ENCODE measurements at places on chromosomes 5 and 9.

DNA sequence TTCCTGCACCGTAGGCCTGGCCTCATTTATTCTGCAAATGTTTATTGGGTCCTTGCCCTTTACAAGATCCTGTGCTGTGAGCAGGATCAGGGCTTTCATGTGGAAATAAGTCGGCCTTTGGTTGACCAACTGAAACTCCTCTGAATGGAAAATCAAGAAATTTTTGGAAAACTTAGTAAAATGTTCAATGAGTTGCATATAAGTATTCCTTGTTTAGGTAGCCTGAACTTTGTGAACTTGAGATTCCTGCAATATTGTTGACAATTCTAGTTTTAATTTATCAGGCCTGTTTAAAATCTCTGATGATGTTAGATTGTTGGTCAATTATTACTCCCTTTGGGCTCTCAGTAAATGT lies 1.1 kb downstream of the MAML1 start:
- DNase-seq = no peak

GRCh38 chr9:38715684-38716083 lies 4.2 kb downstream of the FAM240B start:
- no peak for DNase-seq

DNA sequence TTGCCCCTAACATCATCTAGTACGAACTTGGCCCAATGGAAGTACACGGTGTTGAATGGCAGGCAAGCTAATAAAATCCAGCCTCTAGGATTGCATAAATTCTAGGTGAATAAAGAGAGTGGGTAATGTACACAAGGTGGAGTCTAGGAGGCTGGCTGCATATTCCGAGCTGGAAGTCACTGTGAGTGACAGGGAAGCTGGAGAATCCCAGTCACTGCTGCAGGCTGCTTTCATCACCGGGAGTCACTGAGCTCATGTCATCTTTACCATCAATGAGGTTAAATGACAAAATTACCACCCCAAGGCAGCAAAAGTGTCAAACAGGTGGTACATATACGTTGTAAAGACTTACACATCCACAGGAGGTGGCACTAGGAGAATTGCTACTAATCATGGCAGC lies 91.3 kb upstream of the HMHB1 start:
- no peak for DNase-seq

DNA sequence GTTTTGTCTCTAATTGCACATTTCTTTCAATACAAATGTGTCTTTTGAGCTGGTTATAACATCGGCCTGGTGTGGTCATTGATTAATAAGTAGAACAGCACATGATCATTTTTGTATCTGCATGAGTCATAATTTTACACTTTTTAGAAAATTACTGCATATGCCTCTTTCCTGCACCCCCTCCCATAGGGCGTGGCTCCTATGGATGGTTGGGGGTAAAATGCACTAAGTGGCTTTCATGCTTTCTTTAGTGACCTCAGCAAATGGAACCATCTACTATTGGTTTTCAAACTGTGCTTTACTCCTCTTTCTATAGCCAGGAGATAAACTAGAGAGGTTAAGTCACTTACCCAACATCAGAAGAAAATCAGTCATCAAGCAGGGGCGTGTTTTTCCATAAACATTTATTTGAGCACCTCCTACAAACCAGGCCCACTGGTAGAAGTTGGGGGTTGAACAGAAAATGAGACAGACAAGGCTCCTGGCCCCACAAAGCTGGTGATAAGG lies 3.8 kb downstream of the ANXA6 start:
- DNase-seq = no peak

- no peak for DNase-seq
These were observed 614.1 kb downstream of the PTPRD start for GRCh38 chr9:9998491-9999287.

- DNase-seq = no peak
These were observed 69.3 kb downstream of the CRB2 start for GRCh38 chr9:123425261-123425821.

All from tongue (tissue), 3 donors.